ENCODE measurements at places on chromosomes 7 and 10.

- DNase-seq: no peak
Observed at GRCh38 chr7:140645166-140645900, 4.7 kb upstream of the DENND2A start.

DNA sequence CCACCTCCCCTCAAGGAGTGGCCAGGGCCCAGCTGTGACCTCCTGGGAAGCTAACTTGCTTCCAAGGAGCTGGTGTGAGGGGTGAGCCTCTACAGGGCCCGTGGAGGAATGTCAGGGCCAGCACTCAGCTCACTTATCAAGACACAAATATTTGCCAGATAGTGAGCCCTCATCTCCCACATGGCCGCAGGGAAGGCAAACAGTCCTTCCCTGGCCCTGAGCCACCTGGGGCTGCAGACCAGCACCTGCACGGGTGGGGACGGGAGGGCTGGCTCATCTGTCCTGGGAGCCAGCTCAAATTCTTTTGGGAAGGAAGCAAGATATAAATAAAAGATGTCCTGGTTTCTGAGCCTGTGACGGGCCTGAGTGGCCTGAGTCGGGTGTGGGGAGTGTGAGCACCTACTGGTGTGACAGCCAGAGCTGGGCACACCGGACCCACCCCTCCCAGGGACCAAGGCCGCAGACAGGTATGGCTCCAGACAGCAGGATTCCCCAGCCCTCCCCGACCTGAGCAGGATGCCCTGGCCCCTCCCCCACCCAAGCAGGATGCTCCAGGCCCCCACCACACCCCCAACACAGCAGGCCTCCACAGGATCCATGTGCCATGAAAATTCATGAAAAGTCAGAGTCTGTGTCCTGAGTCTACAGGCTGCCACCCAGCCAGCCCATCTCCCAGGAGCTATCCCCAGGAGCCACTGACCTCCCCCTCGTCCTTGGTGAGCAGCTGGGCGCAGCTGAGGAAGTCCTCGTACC is 148.0 kb downstream of the MAPK8 start:
- DNase-seq: no peak

GRCh38 chr7:156898938-156899337 is 6.0 kb upstream of the LMBR1 start:
- DNase-seq: no peak

GRCh38 chr7:127770885-127771284 is 118.9 kb downstream of the SND1 start:
- no peak for DNase-seq

DNA sequence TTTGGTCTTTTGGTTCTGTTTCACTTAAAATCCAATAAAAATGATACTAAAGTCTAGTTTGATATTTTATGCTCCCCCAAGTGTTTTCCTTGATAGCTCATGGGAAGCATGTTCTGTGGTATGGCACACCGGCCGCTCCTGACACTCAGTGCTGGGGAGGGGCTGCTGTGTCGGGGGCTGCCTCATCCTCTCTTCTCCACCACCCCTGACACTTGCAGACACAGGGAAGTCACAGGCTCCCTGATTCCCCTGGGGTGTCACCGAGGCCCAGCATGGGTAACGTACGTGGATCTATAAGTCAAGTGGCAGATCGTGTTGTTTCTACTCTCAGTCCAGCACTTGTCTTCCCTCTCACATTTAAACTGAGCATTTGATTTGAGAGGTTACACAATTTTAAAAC is 508.6 kb downstream of the TNS3 start:
- DNase-seq: no peak

GRCh38 chr10:83089335-83089734 is 1050.0 kb upstream of the GHITM start:
- no peak for DNase-seq

DNA sequence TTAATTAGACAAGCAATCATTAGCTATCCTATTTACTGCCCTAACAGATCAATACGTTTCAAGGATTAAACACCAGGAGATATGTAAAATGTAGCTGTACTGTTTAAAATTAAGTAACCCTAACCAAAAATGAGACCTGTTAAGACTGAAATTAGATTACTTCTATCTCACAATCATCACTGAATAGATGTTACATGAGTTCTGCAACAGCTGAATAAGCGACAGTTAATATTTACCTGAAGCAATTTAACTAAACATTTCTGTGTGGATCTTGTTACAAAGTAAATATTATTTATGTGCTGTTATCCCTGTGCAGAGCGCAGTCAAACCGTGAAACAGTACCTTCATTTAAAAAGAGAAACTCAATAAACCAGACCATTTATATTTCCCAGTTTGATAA is 122.5 kb downstream of the RELN start:
- no peak for DNase-seq

GRCh38 chr7:6589151-6589828 is 531 bp upstream of the INTS15 start:
- DNase-seq: no peak

All from stimulated activated CD4-positive, alpha-beta T cell treated with anti-CD3 and anti-CD28 coated beads, Interleukin-1b, Interleukin-23, amount 100 ng/mL, for 24 hours (primary cell).